ENCODE measurements at places on chromosomes 3 and 15.

- no peak for DNase-seq
Measured at GRCh38 chr3:14353502-14353901, 48.9 kb upstream of the SLC6A6 start.

- DNase-seq, result no peak
Measured at GRCh38 chr15:61079529-61079928, 149.6 kb downstream of the RORA start.

DNA sequence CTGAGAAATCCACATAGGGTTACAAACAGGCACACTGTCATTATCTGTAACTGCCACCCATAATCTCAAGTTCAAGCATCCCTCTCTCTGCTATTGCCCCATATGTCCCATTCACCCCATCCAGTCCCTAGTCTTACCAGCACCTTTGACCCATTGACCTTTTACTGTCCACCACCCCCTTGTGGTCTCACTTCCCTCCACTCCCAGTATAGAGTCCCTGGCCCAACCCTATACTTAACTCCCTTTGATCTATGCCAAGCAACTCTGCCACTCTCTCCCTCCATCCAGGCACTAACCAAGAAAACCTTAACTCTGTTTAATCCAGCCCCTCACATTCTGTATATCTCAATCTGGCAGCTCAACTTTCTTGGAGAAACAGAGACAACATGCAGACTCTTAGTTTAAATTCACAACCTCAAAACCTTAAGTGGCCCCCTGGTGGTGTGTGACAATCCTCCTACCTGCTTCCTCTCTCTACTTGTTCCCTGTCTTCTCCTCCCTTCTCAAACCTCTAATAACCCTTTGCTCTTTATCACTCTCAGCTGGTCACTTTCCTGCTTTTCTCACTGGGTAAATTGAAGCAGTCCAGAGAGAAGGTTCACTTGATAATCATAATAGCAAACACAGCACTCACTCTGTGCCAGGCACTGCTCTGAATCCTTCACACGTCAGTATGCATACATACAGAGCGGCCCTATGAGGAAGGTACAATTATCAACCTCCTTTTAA lies 162.7 kb downstream of the STT3B start:
- peak; percentile 4 for DNase-seq

DNA sequence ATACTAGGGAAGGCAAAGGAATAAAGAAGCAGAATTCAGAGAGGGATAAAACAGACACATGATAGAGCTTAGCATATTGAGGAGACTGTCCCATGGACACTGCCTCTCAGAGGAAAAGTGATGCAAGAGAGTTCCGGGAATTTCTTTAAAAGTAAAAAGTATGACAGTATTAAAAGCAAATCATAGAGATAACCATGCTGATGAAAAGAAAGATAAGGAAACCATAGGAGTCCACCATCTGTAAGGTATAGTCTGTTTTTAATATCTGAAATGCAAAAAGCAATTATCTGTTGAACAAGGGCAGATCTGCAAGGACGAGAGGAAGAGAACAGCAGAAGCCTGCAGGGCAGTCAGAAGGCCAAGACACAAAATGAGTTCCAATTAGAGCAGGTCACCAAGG lies 495.9 kb upstream of the GOLIM4 start:
- no peak for DNase-seq

GRCh38 chr15:80970018-80970657 lies 19.5 kb downstream of the MESD start:
- peak; percentile 39 for DNase-seq

DNA sequence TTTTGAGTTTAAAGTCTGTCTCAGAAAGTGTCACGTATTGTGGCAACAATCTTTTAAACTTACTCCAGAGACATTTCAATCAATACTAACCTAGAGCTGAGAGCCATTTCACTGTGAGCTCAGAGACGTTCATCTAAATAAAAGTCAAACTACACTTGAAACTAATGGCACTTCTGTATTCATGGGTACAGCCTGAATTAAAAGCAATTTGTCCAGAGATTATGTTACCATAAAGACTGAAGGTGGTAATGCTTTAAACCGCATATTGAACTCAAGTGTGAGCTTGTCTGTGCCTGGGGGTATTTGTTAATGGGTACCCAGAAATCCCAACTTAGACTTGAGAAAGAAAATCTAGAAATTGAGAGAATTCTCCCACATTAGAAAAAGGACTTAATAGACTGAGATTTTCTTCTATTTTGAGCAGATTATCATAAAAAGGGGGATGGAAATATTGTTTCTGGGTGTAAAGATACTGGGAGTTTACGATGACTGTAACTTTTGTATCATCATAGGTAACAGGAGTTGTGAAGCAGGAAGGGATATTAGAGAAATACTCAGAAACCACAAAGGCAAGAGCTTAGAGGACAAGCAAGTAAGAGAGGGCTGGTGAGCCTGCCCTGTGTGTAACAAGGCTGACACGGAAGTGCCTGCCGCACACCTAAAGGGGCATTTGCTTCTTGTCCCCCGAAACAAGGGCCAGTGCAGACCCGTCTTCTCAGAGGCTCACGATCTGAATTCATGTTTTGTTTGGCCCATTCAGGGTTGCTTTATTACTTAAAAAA lies 36.9 kb downstream of the LRIG1 start:
- DNase-seq, result no peak

- DNase-seq, result peak; percentile 68
Measured at GRCh38 chr3:30199096-30199759, 407.2 kb upstream of the TGFBR2 start.

DNA sequence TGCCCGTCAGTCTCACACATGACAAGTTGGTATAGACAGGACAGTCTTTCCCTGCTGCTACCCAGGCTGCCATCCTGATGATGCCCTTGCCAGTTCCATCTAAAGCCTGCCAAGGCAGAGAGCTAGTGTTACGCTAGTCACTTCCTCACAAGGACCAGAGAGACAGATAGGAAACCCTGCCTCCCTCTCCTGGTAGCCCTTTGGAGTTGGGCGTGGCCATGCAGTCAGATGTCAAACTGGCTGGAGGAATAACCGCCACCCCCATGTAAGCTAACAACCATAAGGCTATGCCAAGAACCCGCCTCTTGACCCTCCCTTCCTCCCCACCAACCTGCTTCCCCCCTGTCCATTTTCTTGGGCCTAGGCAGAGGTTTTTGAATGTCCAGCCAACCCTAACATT lies 2.8 kb downstream of the TMEM115 start:
- no peak for DNase-seq

GRCh38 chr3:19103510-19103909 lies 44.8 kb upstream of the KCNH8 start:
- DNase-seq, result no peak

DNA sequence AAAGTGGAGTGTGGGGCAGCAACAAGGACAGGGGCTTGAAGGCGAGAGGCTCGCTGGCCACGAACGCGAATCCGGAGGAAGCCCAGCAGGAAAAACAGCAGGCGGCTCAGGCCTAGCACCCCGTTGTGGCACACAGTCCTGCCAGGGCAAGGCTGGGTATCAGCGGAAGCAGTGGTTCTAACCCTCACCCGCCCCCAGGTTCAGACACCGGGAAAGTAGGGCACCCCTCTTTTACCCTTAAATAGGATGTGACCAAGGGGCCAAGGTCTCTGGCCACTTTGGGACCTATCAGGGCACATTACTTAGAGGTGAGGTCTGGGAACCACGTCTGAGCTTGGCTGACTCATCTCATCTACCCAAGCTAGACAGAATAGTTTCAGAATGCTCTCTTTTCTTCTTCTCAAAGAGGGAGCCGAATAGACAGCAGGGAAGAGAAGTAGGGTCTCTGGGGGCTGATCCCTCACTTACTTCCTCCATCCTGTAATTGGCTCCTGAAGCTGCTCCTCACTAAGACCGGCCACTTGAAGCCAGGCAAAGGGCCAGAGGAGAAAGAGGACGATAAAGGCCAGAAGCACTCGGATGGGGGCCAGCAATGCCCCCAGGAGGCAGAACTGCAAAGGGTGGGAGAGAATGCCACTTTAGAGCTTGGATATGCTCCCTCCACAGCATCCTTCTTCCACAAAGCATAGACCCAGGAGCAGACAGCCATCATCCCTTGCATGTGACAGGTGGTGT lies 1.7 kb downstream of the LPCAT4 start:
- DNase-seq, result no peak

Measured in stimulated activated naive CD4-positive, alpha-beta T cell (primary cell).